ENCODE measurements at places on chromosomes 4 and X.

GRCh38 chr4:152385551-152385950, 150.3 kb downstream of the FBXW7 start:
- DNase-seq, result no peak

DNA sequence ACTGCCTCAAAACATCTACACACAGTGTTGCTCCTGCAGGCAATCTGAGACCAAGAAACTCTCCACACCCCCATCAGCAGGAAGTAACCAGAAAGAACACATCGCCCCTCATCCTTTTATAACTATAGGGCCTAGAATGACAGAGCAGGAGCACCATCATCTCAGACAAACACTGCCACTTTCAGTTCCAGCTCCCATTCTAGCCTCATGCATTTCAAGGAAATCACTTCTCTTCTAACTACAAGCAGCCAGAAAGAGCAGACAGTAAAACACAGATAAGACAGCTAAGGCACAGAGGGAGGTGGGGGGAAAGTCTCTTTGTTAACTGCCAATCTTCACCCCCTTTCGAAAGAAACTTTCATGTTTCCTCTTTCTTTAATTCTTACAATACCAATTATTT, 102.6 kb upstream of the TENT5D start:
- DNase-seq, result no peak

- DNase-seq, result no peak
Measured at GRCh38 chr4:71713611-71714203, 70.2 kb downstream of the GC start.

- DNase-seq, result no peak
Measured at GRCh38 chr4:73815145-73815544, 21.3 kb upstream of the CXCL6 start.

DNA sequence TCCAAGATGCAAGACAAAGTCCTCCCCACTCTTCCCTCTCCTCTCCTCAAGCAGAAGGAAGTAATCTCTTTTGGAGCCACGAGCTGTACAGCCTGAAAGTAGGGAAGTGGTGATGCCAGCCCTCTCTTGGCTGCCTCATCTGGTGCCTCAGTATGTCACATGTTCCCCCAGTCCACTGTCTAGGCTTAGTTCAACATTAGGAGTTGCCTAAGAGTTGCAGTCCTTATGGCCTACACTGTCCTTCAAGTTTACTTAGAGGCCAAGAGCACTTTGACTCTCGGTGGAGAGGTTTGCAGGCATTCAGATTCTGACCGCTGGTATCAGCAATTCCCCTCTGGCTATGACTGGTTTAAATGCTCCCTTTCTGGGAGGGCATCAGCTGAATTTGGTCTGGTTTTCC, 735.6 kb downstream of the GLUD2 start:
- DNase-seq, result no peak

- peak; percentile 68 for DNase-seq
Measured at GRCh38 chrX:1462596-1463251, 10.0 kb upstream of the ASMTL start.

All from activated CD4-positive, alpha-beta T cell treated with anti-CD3 and anti-CD28 coated beads, Interleukin-2, amount 50 U/mL, for 1 hour (primary cell).